Tibial nerve (tissue), 4 donors: ENCODE measurements at places on chromosomes 3 and 15. TPM values are rescaled to one million over a fixed set of nuclear protein-coding genes. Genes with fewer than 3 reads are reported as not detected.

DNA sequence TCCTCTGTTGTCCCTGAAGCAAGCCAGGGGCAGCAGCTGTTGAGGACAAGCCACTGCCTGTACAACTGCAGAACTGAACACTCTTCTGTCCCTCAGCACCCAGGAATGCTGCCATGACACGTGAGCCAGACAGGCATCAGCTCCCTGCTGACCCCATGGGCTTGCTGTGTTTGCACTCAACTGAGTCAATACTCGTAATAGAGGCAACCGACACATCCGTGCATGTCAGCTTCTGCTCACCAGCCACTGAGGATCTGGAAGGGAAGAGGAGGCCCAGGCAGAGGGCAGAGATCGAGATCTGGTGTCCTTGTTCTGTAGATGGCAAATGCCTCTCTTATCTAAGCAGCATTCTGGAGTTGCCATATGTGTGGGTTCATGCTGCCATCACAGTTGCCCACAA, 54.3 kb upstream of the SEC61A1 start:
- H3K4me1 ChIP-seq: no peaks in the 10 kb centered on the region
- no peak for DNase-seq
- H3K27ac ChIP-seq: no peak overlapping the region
- H3K27me3 ChIP-seq: no peaks in the 10 kb centered on the region

- H3K4me3 ChIP-seq: no peak overlapping the region
- H3K27ac ChIP-seq: no peak overlapping the region
- H3K4me1 ChIP-seq: no peaks in the 10 kb centered on the region
- no peak for DNase-seq
Observed at GRCh38 chr15:65366122-65366892, 11.5 kb downstream of the IGDCC3 start.

DNA sequence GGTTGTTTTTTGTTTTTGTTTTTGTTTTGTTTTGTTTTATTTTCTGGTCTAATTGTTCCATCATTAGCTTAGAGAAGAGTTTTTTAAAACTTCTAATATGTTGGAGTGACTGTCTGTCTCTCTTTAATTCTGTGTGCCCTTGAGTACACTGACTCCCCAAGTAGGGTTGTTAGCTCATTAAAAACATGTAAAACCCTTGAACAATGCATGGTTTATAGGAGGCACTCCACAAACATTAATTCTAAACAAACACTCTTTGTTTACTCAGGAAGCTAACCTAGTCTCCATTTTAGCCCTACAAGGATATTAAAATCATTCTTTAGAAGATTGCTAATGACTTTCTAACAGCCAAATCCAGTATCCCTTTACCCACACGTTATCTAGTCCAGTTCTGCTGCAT, 100.5 kb downstream of the CGGBP1 start:
- H3K4me3 ChIP-seq: no peak overlapping the region
- H3K27me3 ChIP-seq: no peaks in the 10 kb centered on the region
- H3K27ac ChIP-seq: no peak overlapping the region
- no peaks in the 10 kb centered on the region for H3K4me1 ChIP-seq

Gene SIDT1
- total RNA-seq: 2.7 TPM

GRCh38 chr3:112375117-112375516, 42.2 kb downstream of the CD200 start:
- no peaks in the 10 kb centered on the region for H3K27me3 ChIP-seq
- no peak for DNase-seq
- H3K4me3 ChIP-seq: no peak overlapping the region
- no peaks in the 10 kb centered on the region for H3K36me3 ChIP-seq

DNA sequence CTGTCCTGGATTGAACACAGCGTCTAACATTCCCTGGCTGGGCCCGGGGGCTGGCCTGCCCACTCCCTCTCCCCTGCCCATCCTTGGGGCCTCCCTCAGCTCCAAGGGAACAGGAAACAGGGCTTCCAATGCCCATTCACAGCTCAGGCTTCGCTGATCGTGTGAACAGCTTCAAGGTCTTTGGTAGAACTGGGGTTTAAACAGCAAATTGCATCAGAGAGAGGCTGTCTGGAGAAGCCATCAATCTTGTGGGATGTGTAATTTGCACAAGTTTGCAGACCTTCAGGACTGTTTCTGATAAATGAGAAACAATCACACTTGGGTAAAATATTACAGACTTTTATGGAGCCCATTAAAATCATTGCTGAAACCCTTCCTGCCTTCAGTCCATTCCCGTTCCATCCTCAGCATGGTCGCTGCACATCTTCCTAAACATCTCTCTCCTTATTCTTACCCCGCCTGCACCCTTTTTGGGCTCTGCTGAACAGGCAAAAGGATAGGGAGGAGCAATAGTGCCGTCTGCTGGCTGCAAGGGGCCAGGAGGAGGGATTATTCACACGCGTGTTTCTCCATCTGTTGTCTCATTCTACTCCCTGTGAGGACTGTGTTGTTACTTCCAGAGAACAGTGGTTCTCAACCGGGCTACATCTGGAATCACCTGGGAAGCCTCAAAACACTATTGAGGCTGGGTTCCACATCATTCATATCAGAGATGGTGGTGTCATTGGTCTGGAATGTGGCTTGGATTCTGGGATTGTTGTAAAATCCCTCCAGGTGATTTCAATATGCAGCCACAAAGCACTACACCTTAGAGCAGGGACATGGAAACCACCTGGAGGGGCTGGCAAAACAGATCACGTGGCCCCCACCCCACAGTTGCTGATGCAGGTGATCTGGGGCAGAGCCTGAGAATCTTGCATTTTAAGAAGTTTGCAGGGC, 116.3 kb downstream of the CLSTN2 start:
- DNase-seq: no peak
- no peaks in the 10 kb centered on the region for H3K4me1 ChIP-seq
- no peak overlapping the region for H3K27ac ChIP-seq
- no peak overlapping the region for H3K4me3 ChIP-seq

- DNase-seq: peak; percentile 22
- H3K4me3 ChIP-seq: peak overlapping the region; percentile 86
- no peaks in the 10 kb centered on the region for H3K36me3 ChIP-seq
- H3K27ac ChIP-seq: peak overlapping the region; percentile 87
Observed at GRCh38 chr3:47512416-47513124, 942 bp downstream of the ELP6 start.

- no peak overlapping the region for H3K4me3 ChIP-seq
- no peak for DNase-seq
- H3K27ac ChIP-seq: no peak overlapping the region
- H3K36me3 ChIP-seq: no peaks in the 10 kb centered on the region
Observed at GRCh38 chr3:182784542-182784941, 8.8 kb upstream of the ATP11B start.

GRCh38 chr3:177414093-177414492, 216.8 kb upstream of the TBL1XR1 start:
- no peak overlapping the region for H3K4me3 ChIP-seq
- H3K36me3 ChIP-seq: no peaks in the 10 kb centered on the region
- H3K27ac ChIP-seq: no peak overlapping the region
- DNase-seq: no peak
- H3K4me1 ChIP-seq: no peaks in the 10 kb centered on the region

DNA sequence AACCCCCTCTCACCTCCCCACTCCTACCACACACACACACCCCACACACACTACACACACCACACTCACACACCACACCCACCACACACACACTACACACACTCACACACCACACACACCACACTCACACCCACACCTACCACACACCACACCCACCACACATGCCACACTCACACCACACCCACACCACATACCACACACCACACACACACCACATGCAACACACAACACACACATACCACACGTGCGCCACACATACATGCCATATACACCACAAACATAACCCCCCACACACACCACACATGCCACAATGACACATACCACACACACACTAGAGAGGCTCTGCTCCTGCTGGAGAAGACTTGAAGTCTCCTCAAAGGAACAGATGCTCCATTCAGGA, 5.9 kb upstream of the ITPKA start:
- peaks cover 11% of the 10 kb centered on the region for H3K36me3 ChIP-seq
- no peak overlapping the region for H3K4me3 ChIP-seq
- peaks cover 6% of the 10 kb centered on the region for H3K4me1 ChIP-seq
- no peak overlapping the region for H3K27ac ChIP-seq

Gene NUP210
- 1.7 TPM for total RNA-seq

DNA sequence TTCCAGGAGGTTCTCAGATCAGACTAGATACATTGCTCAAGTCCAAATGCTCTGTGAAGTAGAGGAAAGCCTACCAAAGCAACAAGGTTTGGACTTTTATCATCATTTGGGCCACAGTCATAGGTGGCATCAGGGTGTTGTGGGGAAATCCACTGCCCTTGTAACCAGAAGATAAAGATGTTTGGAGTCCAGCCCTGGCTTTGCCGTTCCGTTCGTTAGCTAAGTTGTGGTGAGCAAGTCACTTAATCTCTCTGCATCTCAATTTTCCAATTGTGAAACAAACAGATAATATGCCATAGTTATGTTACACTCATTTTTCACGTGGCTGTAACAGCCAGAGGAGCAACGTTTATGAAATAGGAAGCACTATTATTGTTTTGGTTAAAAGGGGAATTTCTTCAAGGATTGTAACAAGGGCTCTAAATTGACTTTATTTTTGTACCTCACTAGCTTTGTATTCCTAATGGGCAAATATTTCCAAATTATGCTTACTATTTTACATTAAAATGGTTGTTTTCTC, 125.6 kb downstream of the CD47 start:
- H3K4me1 ChIP-seq: peaks cover 10% of the 10 kb centered on the region
- H3K4me3 ChIP-seq: no peak overlapping the region
- DNase-seq: no peak
- no peaks in the 10 kb centered on the region for H3K36me3 ChIP-seq

DNA sequence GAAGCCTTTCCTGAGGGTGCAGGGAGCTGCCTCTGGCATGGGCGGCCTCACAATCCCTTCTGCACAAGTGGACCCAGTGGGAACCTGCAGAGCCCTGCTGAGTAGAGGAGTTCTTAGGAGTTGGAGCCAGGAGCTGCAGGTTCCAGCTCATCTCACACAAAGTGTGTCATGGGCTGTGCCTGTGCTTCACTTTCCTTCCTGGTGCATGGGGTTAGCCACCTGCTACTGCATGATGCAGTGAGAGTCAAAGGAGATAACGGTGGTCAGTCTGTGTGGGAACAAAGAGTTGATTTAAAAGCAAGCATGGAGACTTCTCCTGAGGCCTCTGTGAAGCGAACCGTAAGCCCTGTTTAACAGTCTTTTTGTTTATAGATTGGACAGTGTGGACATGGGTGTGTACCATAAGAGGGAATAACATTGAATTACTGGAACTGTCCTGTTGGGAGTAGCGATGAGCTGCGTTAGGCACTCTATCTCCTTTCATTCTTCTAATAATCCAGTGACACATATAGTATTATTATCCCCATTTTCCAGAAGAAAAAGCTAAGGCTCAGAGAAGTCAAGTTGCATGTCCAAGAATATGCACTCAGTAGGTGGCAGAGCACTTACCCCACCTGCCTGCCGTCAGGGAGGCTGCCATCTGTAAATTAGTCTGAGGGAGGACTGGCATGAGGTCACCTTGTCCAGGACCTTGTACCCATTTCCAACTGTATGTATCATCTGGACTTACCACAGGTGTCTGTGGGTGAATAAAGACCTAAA, 68.7 kb upstream of the PRR23C start:
- no peak overlapping the region for H3K27ac ChIP-seq
- H3K4me3 ChIP-seq: no peak overlapping the region
- H3K27me3 ChIP-seq: no peaks in the 10 kb centered on the region
- H3K4me1 ChIP-seq: no peaks in the 10 kb centered on the region
- no peaks in the 10 kb centered on the region for H3K36me3 ChIP-seq

DNA sequence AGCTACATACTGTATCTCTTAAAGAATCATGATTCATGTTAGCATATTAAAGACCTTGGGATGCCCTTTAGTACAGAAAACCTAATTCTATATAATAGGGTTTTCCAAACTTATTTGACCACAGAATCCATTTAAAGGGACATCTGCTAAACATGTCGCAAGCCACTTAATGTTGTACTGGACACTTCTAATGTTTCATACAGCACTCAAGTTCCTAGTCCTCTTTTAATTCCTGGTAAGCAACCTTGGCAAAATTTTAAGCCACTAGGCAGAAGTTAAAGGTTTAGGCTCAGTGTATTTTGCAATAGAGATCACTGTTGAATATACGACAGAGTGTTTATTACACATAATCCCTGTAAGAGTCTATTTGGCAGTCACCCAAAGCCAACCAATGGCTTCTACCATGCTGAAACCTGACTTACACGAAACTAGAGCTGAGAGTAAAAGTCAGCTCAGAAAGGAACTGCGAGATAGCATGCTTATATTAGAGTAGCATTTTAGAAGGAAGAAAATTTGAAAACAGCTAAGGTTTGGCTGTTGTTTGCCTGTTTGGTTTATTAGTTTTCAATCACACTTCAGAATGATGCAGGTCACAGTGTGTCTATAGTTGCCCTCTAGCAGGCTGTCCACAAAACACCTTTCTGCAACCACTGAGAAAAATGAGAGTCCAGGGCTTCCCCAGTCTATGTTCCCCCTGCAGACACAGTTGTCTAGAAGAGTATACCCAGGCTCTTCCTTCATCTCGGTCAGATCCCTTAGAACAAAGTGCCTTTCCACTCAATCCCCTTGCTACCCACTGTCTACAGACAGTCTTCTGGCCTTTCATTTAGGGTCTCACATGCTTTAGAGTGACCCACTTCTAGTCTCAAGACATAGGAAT, 104.4 kb downstream of the FMN1 start:
- no peak overlapping the region for H3K4me3 ChIP-seq
- H3K4me1 ChIP-seq: no peaks in the 10 kb centered on the region
- no peak overlapping the region for H3K27ac ChIP-seq
- H3K27me3 ChIP-seq: no peaks in the 10 kb centered on the region
- H3K36me3 ChIP-seq: no peaks in the 10 kb centered on the region

Gene MINAR1
- total RNA-seq: 0.22 TPM

- H3K27ac ChIP-seq: no peak overlapping the region
- H3K27me3 ChIP-seq: no peaks in the 10 kb centered on the region
- H3K4me3 ChIP-seq: no peak overlapping the region
- DNase-seq: no peak
- H3K4me1 ChIP-seq: no peaks in the 10 kb centered on the region
Observed at GRCh38 chr3:141830508-141830907, 45.9 kb upstream of the ATP1B3 start.
